ENCODE measurements at places on chromosomes 6 and 20.

DNA sequence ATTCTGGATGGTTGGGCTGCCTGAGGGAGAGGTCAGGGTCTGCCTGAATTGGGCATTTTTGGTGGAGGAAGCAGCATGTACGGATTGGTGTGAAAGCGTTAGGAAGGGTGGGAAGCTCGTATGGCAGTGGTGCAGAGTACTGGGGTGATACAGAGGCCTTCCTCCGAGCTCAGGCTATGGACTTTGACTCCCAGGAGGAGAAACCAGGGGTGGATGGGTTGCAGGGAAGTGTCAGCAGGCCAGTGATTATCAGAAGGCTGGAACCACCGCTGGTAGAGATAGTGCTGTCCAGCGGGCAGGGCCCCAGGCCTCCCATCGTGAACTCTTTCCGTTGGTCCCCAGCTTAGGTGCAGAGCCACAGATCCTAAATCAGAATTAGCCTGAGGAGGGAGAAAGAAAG is 5.3 kb downstream of the WFDC5 start:
- DNase-seq = no peak

DNA sequence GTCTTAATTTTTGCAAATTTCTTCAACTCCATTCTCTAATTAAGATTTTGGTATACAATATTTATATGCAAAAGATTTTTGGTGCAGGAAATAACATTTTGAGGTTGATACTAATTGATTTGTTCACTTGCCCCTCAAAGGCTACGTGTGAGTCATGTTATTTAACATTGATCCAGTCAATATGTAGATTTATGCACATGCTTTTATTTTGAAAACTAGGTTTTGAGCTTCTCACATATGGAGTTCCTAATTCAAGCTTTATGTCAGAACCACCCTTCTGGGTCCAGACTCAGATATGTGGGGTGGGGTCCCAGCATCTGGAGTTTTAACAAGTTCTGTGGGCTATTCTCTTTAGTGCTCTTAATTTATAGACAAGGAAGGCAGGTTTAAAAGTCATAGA is 13.8 kb downstream of the UTRN start:
- DNase-seq = no peak

- DNase-seq = no peak
Observed at GRCh38 chr6:3297006-3297405, 38.3 kb downstream of the PSMG4 start.

DNA sequence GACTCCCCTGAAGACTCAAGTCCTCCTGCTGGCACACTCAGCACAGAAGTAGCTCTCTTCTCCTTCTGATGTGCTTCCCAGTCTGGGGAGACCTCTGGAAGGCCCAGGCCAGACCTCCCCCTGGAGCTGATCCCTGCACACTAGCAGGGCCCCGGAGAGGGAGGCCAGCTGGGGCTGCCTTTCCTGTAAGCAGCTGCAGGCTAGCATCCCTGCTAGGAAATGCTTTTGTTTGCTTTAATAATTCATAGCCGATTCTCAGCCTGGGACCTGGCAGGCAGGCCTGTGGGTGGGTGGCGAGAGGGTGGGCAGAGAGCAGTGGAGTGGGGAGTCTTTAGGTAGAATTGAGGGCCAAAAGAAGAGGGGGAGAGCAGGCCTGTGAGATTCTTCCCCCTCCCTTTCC is 5.2 kb downstream of the EBF4 start:
- no peak for DNase-seq

DNA sequence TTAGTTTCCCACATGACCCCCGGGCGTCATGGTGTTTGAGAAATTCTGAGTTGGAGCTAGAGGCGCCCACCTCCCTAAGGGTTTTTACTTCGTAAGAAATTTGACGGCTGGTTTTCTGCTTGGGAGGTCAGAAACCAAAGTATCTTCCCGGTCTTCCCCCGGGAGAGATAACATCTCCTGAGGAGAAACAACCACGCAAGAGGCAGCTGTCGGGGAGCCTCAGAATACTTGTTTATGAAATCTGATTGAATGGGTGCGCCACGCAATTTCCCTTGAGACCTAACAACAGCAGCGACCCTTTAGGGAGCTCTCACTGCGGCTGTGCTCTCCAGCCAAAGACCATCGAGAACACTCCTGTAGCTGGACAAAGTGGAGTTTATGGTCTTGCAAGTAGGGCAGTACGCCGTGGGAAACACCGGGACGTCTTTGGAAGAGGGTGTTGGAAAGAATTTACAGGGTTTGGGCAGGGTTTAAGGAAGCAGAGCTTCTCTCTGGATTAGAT is 608 bp upstream of the EIF2S2 start:
- DNase-seq = peak; percentile 45

- DNase-seq = peak; percentile 12
Observed at GRCh38 chr20:30485331-30486102, 771.9 kb upstream of the DEFB115 start.

GRCh38 chr6:142178129-142178528 is 31.1 kb downstream of the VTA1 start:
- no peak for DNase-seq

GRCh38 chr6:115948751-115949150 is 111.9 kb downstream of the FRK start:
- no peak for DNase-seq

DNA sequence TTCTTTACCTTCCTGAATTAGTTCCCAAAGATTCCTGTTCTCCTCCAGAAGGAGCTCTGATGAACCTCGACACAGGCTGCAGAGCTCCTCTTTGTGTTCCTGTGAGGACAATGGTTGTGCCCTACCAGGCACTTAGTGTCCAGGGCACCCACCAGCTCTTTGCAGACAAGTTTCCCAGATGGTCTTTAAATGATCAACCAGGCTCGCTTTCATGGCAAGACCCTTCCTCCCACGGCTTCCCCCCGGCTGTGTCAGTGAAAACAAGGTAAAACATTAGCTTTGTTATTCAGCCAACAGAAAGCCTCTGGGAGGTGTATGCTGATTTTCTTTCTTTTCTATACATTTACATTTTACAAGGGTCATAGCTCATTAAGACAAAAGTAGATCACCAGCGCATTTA is 32.3 kb upstream of the CNKSR3 start:
- DNase-seq = no peak

- DNase-seq = no peak
Observed at GRCh38 chr6:73156793-73157767, 68.2 kb downstream of the KHDC1L start.

DNA sequence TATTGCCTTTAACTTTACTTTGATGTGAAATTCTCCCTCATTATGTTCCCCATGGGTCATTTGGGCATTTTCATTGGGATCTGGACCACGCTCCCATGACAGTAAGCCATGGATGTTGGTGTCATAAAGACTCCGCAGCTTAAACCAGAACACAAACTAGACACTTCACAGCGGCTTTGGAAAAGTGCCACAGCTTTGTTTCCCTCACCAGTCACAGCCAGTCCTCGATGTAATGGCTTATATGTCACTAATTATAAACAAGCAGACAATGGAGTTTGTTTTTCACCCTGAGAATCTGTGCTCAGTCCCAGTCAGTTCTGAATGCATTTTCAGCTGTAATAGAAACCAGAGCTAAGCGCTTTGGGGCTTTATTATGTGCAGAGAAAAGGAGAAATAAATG is 23.2 kb upstream of the DAAM2 start:
- DNase-seq = no peak

DNA sequence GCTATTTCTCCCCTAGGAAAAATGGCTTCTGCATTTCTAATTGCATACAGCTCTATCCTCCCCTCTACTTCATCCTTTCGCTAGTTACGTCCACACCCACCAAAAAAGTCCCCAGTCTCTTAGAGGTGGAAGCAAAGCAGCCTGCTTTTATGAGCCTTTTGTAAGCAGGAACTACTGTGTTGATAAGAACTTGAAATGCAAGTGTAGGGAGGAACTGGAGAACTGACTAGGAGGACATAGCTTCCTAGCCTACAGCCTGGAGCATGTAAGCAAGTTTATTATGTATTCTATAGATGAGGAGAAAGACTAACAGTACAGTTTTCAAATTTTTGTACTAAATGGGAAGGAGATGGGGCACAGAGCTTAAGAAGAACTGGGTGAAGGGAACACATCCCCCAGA is 10.3 kb downstream of the ARHGAP18 start:
- DNase-seq = no peak

DNA sequence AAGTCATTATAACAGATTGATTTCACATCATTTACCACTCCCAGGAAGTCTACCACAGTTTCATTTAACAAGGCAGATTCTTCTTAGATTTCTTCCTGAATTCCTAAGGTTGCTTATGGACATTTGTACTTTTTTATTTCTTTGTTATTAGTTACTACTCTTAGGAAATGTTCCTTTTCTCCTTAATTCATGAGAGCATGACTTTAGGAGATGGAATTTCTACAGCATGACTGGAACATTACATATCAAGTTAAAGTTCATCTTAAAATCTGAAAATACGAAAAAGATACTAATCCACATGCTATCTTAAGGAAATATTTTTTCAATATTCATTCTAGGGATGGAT is 22.3 kb downstream of the CNKSR3 start:
- DNase-seq = no peak

- no peak for DNase-seq
Observed at GRCh38 chr6:43204271-43205105, 22.5 kb downstream of the CUL9 start.

- DNase-seq = no peak
Observed at GRCh38 chr6:93105907-93106306, 313.5 kb downstream of the EPHA7 start.

DNA sequence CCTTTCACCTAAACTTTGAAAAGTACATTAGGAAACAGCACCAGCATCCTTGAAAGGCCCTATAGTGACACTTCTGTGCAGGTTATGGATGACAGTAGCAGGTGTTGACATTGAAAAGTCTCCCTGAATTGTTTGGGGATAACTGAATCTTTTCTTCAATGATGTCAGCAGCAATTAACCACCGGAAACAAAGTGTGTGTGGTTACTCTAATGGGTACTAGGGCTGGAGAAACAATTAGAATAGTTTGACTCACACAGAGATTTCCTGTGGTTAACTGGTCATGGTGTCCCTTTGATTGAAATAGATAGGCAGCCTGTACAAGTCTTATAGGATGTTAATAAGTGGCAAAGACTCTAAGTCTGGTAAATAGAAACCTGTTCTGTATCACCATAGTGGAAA is 189.1 kb downstream of the TBX18 start:
- DNase-seq = no peak

DNA sequence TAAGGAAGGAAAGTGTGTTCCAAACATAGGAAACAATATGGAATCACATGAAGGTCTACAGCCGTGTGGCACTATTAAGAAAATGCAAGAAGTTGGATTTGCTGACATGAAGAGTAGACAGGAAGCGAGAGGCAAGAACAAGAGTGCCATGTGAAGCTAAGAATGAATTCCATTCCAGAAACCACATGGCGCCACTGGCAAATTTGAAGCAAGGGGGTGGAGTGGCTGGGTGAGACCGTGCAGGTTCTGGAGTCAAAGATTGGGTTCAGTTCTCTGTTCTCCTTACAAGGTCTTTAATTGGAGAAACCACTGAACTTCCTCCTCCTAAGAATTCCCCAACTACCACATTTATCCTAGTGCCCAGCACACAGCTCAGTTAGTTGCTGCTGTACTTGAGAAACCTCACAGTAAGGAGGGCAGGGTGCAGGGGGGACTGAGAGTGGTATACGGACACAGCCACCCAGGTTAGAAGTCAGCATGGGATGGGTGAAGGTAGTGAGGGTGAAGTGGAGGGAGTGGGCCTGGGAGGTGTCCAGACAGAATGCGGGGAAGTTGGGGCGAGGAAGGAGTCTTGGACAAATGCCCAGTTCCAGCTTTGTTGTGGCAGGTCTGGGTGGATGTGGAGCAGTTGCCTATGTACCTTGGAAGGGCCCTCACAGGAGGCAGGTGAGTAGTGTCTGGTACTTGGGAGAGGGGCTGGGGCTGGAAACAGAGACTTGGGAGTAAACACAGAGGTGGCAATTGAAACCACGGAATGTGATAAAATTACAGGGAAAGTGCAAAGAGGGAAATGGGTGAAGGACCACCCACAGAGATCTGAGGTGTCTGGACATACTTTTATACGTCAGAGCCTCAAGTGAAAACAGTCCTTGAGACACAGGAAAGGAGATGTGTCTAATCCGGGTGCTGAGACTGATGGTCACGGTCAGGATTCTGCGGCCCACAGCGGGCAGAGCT is 14.3 kb downstream of the LYRM4 start:
- no peak for DNase-seq

- no peak for DNase-seq
Observed at GRCh38 chr6:40611912-40612311, 24.7 kb upstream of the LRFN2 start.

GRCh38 chr6:140043357-140043756 is 668.9 kb upstream of the CITED2 start:
- DNase-seq = no peak

DNA sequence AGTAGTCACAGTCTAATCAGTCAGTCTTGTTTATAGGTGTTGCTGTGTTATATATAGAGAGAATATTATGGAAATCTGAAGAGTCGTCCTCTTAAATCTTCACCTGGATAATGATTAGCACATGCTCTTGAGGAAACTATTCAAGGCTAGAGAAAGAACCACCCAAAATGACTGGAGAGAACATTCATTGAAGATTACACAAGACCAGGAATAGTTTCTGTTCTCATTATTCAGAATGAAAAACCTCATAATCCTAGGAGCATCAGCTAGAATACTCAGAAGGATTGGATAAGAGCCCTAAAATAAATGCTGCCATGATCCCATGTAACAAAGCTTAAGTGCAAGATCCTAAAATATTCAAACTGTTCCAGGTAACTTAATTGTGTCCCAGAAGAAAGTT is 278.2 kb upstream of the PREP start:
- DNase-seq = no peak

DNA sequence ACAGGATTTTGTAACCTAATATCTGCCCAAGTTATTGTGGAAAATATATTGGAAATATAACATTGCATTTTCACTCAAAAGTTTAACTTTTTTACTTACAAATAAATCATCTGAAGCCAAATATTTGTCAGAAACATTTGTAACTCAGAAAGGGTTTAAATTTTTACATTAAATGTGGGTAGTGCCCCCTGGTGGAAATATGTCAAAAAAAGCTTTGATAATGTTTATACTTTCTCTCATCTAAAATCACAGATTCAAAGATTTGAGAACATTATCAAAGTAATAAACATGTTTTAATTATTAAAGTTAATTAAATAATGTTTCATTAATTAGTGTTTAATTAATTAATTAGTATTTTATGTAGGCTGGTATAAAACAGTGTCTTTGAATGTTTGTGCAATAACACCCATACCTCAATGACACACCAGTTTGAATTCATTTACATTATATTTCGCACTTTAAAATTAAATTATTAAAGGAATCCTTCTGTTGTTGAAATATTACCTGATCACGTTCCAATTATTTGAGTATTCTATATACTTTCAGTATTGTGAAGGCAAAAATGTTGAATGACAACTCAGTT is 320.1 kb upstream of the FKBP1C start:
- no peak for DNase-seq

DNA sequence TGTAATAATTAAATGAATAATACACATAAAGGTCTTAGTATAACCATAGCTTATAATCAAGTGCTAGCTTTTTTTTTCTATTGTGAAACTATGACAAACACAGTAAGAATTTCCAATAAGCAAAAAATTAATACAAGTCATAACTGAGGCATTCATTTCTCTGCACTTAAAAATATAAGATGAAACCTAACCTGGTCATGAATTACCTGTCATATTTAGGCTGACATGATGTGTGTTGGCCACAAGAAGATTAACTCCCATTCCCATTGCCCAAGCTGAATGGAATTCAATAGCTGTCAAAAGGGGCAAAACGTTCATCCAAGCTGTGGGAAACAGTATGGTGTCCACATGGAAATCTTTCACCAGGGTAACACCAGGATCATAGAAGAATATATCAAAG is 5.4 kb downstream of the VNN2 start:
- no peak for DNase-seq

- no peak for DNase-seq
Observed at GRCh38 chr6:45305546-45305945, 22.6 kb upstream of the RUNX2 start.

GRCh38 chr20:13744352-13744751 is 40.4 kb downstream of the ESF1 start:
- no peak for DNase-seq
